Effector memory CD4-positive, alpha-beta T cell (primary cell): ENCODE measurements at places on chromosomes 2 and 18.

- no peak for DNase-seq
Observed at GRCh38 chr2:18178736-18179349, 300.4 kb downstream of the KCNS3 start.

GRCh38 chr18:43022874-43023273 lies 92.6 kb downstream of the RIT2 start:
- no peak for DNase-seq

GRCh38 chr18:75554176-75554575 lies 126.7 kb upstream of the SMIM21 start:
- no peak for DNase-seq

DNA sequence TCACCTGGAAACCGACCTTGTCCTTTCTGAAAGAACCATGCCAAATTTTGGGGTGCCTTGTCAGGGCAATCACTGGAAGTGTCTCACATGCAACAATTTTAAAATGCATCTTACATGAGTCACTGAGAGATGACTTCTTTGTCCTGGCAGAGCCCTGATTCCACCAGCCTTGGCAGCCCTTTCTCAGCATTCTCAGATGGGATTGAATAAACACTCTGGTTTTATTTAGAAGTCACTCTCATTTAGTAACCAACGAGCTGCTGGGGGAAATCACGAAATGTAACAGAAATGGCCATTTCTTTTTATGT lies 3.8 kb upstream of the ATP8B1 start:
- no peak for DNase-seq

DNA sequence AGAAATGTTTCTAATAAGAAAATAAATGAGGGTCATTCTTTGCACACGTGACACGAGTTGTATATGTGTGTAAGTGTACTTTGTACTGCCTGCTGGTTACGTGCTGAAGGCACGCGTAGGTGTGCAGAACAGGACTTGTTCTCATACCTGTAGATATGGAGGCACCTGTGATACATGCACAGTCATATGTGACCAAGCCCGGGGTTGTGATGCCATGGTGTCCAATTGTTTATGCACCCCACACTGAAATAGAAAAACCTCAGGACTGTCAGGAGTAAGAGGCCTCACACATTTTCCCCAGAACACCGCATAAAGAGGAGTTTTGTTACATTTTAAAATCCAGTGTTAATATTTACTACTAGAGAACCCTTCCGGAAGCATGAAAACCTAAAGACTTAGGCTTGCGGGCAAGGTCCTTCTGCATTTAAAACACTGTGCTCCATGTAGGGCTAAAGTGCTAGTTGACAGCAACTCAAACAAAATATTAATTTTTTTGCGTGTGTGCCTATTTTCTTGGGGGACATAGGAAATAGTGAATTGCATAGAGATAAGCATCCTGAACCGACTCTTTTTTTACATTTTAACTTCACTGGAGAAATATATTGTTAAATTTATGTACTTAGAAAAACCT lies 9.3 kb downstream of the TSHZ1 start:
- no peak for DNase-seq

GRCh38 chr2:193566276-193566675 lies 1371.5 kb upstream of the TMEFF2 start:
- no peak for DNase-seq

- no peak for DNase-seq
Observed at GRCh38 chr2:224952936-224953657, 89.2 kb downstream of the DOCK10 start.

DNA sequence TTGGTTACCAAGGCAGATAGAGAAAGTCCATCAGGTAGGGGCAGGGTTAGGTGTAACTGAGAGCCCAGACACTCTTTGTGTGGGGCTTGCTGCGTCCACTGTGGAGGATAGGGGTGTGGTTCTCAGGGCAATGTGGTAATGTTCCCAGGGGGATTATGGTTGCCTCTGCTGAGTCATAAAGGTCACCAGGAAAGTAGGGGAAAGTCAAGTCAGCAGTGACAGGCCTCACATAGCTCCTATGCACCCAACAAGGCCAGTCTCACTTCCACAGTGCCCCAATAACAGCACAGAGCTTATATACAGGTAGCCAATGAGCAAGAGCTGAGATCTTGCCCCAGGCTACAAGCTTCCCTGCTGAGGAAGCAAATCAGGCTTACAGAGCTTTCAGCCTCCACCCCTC lies 1438.0 kb upstream of the ZEB2 start:
- DNase-seq = no peak

DNA sequence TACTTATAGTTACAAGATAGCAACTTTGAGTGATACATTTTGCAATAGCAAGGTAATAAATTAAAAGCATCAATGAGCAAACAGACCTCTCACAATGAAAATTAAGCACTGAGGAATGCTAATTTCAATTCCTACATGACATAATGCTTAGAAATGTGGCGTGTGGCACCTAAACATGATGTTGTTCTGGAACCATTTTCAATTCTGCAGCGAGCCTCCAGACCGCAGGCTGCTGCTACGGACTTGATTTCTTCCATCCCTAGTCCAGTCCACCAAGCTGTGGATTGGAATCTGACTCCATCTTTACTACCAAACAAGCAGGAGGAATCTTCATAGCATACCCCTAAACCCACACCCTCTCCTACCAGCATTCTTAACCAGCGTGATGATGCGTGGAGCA lies 58.7 kb upstream of the ZNF397 start:
- no peak for DNase-seq

- DNase-seq = no peak
Observed at GRCh38 chr2:234377761-234378391, 119.0 kb downstream of the ARL4C start.
